NCI-H1417 treated with DMSO at 0.1 percent for 48 hours (cell line): ENCODE measurements at places on chromosomes 1 and 21.

DNA sequence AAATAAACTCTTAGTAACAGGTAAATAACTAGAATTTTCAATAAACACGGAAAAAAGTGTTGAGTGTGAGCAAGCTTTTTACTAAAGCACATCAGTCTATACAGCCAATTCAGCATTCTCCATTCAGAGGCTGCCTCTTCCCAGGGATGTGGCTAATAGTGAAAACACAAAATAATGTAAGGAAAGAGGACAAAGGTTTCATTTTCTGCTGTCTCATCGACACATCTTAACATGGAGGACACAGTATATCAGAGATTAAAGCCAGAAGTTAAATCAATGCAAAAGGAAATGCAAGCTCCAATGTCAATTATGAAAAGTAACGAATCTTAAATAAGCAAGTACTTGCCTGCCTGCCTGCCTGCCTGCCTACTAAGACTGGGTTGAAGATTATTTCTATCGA is 43.2 kb downstream of the LUZP1 start:
- DNase-seq = no peak

GRCh38 chr21:45939521-45940045 is 42.0 kb upstream of the COL6A1 start:
- DNase-seq = no peak

DNA sequence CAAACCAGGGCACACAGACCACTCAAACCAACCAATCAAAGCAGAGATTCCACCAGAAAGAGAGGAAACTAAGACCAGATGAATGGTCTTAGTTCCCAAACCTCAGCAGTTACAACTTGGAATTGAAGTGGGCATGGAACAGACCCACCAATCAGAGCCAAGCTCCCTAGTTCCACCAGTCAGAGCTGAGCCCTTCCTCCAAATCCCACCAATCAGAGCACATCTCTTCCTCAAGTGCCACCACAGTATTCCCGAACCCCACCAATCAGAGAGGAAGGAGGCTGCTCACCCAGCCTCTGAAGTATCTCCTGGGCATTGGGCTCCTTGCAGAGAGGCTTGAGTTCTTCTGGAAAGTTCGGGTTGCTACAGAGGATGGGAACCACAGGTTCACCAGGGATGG is 1.4 kb downstream of the GUCA2A start:
- no peak for DNase-seq

GRCh38 chr1:80365359-80366021 is 1359.0 kb upstream of the ADGRL4 start:
- DNase-seq = no peak

DNA sequence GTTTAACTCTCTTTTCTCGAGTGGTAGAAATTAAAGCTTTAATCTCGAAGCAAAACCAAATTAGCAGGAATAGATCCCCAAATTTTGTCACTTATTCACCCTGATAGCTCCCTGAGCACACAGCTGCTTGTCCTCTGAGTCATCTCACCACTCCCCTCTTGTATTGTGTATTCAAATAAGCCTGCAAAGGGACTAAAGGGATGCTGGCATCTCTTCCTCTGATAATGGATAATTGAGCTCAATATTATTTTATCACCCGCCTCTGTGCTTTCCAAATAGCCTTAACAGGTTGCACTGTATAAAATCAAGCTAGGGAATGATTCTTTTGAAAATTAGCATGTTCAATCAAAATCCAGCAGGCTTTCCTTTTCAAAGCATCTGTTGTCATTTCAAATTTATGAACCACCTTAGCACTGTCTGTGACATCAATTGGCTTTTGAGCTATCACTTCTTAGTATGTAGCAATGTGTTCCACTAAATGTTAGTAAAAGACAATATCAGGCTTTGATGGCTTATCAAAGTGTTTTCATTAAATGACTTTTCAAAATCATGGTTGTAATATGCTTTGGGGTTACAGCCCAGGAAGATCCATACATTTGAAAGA is 561.6 kb downstream of the PLA2G4A start:
- no peak for DNase-seq

DNA sequence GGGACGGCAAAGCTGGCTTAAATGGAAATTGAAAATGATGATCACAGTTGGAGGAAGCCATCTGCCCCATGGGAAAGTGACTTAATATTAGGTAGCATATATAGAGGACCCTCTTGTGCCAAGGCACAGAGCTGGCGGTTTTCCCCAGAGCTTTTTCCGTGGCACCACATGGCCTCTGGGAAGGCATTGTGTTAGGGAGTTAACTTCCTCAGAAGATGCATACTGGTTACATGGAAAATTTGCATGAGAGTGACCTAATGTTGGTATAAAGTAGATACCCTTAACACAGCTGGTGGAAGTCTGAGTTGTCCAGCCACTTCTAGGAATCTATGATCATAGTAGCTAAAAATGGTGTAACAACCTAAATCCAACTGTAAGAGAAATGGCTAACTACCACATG is 27.3 kb downstream of the CAP1 start:
- no peak for DNase-seq

- no peak for DNase-seq
Measured at GRCh38 chr1:27391511-27392095, 819 bp upstream of the GPR3 start.

DNA sequence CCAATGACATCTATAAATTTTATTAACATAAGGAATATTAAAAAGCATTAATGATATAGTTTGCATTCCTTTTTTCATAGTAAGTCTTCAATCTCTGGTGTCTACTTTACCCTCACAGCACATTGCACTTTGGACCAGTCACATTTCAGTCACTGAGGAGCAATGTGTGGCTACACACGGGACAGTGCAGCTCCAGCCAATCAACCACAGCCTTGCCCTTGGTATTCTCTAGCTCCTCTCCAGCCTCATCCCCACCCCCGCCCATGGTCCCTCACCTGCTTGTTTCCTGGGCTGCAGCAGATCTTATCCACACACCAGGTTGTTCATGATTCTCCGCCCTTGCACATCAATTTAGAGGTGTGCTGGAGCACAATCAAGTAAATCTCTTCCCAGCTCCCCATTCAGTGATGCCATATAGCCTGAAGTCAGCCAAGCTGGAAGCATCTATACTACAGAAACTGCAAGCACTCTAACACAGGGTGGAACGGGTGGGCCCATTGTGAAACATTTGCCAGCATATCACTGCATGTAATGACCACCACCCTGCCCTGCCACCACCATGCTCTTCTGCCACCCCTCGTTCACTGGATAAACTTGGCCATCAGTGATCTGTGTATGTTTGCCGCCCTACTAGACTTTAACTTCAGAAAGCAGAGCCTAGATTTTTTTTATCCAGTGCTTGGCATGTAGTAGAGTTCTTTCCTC is 93.0 kb upstream of the SLC44A3 start:
- DNase-seq = no peak

DNA sequence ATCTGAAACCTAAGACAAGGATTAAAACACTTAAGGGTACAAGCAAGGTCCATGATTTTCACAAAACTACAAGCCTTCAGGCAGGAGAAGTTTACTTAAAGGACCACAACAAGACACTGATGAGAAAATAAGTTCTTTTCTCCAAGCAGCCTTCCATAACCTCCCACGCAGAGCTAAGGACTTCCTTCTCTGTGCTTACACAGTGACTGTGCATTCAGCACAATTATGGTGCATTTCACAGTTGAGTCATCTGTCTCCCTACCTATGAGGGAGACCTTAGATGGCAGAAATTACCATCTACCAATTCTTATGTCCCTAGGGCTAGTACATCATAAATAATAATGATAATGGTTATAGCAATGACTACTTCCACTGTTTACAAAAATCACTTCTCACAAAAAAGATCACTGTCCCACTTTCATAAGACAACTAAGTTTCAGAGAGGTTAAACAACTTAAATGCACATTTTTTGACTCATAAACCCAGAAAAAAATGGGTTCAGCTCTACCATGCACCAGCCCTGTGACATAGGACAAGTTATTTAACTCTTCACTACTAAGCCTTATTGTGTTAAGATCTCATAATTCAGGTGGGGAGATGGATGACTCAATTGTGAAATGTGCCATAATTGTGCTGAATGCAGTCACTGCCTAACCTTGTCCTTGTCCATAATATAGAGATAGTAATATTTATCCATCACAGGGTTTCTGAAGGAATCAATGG is 45.3 kb downstream of the TARBP1 start:
- no peak for DNase-seq

DNA sequence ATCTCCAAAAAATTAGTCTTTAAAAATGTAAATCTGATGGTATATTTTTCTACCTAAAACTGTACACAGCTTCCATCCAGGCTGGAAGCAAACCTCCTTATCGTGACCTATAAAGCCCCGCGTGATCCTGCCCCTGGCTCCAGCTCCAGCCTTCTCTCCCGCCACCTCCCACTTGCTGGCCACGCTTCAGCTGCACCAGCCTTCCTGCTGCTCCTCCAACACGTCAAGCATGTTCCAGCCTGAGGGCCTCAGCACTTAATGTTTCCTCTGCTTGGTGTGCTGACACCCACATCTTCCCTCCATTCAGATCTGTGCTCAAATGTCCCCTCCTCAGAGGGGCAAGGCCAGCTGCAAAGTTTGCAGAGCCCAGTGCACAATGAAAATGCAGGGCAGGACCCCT is 123.5 kb upstream of the MAGI3 start:
- no peak for DNase-seq

DNA sequence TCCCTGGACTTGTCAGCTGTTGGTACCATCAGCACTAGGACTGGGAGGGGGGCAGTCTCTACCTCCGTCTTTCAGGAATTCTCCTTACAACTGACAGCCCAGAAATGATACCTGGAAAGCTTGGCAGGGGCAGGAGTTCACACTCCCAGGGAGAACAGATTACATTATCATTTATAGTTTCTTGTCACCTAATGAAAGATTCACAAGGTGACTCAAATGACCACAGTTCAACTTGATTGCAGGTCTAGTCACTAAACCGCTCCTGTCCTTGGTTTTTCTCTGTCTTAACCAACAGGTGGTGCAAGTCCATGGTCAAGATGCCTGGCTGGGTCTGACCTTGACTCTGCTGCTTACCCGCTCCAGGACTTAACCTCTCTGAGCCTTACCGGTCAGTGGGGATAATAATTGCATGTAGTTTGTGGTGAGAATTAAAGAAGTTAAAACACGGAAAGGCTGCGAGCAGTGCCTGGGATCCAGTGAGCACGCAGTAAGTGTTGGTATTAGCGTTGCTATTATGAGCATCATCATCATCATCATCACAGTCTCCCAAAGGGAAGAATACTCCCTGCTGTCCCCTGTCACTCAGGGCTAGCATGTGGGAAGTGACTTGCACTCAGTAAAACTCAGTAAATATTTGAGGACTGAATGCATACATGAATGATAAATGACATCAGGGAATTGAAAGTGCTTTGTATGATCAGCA is 125.3 kb upstream of the CD34 start:
- no peak for DNase-seq

GRCh38 chr1:78102916-78103315 is 57.1 kb downstream of the GIPC2 start:
- DNase-seq = no peak

GRCh38 chr1:218376722-218377121 is 31.6 kb downstream of the TGFB2 start:
- no peak for DNase-seq

DNA sequence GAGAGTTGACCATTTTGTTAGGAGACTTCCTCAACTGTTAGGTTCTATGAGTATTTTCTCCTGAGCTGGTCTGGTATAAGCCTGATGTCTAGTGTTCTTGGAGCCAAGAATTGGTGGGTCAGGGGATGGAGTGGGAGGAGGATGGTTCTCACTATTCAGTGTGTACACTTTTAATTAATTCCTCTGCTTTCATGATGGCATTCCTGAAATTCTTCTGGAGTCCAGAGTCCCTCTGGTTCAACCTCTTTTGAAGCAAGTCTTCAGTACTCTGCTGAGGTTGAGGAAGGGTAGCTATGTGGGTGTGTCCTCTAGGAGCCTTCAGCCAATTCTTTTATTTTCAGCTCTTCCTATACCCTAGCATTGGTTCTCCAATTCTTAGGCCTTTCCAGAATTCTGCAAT is 149.1 kb downstream of the DNM3 start:
- DNase-seq = no peak

DNA sequence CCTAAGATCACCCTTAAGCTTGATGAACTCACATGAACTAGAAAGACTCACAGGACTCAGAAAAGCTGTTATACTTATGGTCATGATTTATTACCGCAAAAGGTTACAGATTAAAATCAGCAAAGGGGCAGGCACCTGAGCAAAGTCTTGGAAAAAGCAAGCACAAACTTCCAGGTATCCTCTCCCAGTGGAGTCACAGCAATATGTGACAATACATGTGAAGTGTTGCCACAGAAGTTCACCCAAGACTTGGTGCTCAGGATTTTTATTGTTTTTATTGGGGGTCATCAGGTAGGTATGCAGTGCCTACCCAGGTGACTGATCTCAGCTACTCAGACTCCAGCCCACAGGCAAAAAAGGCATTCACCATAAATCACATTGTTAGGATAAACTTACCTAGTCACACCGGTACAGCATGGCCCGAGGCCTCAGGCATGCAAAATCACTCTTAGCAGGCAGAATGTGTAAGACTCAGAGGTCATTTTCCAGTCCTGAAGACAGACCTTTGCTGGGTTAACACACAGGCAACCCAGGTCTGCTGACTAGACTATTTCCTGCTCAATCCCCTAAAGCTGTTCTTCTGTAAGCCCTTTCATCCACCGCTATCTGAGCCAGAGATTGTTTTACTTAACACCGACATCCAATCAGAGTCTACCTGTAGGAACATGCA is 55.6 kb downstream of the SSX2IP start:
- no peak for DNase-seq

GRCh38 chr1:228081578-228082213 is 812 bp upstream of the ARF1 start:
- no peak for DNase-seq

DNA sequence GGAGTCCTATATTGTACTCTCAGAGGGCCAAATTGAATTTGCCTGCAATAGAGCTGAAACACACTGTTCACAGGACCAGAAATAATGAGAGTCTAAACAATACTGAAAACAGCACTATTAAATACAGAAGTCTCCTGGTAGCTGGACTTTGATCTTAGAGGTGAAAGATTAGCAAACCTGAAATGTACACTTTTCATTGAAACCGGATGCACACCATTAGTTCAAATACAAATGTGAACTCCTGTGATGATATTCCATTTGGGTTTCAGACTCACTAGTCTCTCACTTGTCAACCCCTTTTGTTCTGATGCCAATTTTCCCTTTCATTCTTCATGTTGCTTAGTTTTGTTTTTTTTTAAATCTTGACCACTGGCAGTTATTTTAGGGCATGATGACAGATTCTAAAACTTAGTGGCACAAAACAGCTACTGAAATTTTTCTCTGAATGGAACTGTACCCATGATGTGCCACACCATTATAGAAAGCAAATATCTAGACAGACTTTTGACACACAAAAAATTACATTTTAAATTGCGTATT is 5.9 kb upstream of the TNFSF4 start:
- no peak for DNase-seq

DNA sequence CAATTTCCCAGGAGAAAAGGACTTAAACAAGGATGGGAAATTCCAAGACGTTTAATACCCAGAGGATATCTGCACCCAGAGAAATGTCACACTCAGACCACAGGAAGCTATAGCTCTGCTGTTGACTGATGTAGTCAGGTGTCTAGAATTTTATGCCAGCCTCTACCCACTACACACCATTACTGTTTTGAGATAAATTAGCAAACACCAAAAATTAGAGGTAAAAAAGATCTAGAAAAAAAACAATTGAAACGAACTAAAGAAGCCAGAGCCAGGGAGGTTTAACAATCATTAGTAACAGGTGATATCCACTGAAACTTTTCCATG is 519.9 kb downstream of the SMYD3 start:
- DNase-seq = no peak
